CD4-positive, alpha-beta T cell treated with Interleukin-17A for 1 hour (primary cell): ENCODE measurements at places on chromosomes 3 and 15.

- DNase-seq = no peak
Measured at GRCh38 chr3:162492446-162493081, 996.0 kb downstream of the OTOL1 start.

- no peak for DNase-seq
Measured at GRCh38 chr15:85757939-85758654, 36.6 kb downstream of the KLHL25 start.

DNA sequence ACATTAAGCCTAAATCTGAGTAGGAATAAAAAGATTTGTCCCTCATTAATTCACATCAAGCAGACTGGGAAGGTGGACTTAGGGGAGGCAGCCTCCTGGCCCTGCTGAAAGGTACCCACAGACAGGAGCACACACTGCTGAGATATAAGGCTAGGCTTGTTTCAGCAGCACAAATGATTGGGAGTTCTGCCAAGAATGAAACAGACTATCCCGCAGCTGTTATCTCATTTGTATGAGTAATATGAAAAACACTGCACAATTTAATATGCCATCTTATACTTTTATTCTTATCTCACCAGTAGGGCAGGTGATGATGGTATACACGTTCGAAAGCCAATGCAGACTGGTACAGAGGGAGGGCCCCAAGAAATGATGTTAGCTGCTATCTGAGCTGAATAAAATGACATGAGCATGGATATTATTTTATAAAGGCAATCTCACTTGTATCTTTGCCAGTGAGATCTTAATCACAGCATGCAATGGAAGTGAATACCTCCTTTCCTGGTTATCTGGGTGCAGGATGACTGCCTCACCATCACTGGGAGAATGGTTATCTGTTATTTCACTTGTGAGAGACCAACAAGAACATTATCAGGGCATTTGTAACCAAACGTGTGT is 258.7 kb upstream of the PPP2R3A start:
- DNase-seq = no peak

DNA sequence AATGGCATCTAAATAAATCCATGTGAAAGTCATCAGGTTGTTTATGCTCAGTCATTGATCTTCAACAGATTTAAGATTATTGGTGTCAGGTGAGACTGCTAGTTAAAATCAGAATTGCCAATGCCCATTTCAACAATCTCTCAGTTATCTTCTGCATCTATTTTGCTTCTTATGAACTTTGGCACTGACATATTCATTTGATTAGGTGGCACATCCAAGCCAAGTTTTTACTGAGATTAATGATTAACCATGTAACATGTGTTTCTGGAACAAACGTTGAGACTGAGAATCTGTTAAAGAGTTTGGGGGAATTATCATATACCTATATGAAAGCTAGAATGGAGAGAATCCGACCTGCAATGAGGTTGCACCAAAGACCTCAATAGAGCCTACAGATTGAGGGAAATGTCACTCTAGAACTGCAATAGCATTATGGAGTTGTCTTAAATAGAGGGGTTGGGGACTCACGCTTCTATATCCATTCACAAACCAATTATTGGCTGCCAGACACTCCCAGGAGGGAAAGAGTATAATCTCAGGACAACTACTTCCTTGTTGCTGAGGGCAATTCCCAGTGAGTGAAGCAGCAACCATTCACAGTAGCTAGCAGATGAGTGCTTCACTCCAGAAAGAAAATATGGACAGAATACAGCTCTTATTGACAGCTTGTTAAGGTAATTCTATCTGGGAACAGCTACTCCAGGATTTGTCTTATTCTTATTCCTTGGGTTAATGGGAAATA is 891.3 kb downstream of the SQOR start:
- DNase-seq = no peak

GRCh38 chr3:16609927-16610580 is 4.8 kb upstream of the DAZL start:
- DNase-seq = no peak

GRCh38 chr15:68205954-68206539 is 915 bp upstream of the CALML4 start:
- peak; percentile 11 for DNase-seq

- DNase-seq = no peak
Measured at GRCh38 chr3:99783011-99783573, 34.6 kb upstream of the CMSS1 start.

DNA sequence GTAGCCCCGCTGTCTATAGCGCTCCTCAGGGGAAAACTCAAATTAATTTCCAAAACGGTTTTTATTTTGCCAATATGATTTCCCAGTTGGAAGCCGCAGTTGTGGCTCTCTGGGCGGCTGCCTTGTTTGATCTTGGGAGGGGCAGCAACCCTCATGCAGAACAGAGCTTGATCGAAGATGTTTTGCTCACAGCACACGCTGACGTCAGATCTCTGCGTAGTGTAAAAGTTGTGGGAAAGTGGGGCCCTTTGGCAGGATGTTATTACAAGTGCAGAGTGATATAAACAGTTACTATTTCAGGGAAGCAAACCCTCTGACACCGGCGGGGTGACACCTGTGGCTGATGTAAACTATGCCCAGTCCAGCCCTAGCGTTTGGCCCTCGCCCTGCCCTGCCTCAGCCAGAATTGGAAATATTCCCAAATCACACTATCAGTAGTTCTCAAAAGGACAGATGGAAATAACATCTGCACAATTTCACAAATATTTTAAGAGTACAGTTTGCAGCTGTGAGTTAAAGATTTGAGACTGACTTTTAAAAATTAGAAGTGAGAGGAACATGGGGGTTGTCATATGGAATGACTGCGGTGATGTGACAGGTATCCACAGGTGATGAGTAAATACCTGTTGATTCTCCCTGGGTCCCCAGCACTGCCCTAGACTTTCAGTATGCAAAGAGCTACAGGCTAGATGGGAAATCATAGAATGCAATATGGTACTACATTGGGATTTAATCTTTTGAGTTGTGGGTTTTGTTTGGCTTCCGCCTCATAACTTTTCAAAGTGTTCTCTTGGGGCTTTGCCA is 1.7 kb downstream of the SYNM start:
- DNase-seq = peak; percentile 53

DNA sequence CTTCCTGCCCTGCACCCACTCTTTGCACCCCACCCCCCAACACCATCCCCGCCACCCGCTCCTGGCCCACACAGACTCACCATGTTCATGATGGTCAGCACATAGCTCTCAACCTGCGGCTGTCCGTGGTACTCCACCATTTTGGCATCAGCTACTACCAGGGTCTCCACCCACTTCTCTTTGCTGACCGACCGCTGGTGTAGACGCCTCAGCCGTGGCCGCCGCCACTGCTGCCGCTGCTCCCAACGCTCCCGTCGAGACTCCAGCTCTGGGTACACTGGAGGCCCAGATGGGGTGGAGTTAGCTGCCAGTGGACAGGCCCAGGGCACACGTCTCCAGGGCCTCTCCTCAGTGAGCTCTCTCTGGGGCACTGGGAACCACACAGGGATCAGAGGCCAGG is 14.8 kb downstream of the ADAMTS7 start:
- DNase-seq = no peak

DNA sequence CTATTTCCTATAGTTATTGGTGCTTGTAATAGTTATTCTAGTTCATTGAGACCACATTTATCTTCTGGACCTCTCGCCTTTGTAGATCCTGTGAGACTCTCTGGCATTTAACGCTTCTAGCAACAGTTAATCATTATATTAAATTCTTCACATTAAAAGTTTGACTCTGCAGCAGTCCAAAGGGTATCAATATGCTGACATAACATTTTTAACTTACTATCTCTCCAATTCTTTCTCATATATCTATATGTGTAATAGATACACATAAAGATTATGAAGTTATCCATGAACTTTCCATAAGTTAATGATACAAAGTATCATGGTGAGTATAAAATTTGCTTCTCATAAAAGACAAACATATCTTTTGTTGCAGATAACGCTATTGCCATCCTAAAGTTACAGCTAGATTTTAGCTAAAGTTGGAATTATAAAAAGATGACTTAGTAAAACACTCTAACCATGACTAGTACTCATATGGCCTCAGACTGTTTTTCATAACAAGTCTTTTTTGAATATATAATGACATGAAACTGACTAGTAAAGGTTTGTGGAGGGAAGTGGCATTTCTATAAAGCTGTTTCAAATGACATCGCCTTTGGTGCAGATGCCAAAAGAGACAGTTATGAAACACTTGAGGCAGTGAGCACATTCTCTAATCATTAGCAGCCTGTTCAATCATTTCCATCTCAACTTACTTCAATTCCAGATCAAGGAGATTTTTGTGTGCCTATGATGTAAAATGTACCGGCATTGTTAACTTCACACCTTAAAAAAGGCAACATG is 379.3 kb upstream of the CBLB start:
- no peak for DNase-seq

DNA sequence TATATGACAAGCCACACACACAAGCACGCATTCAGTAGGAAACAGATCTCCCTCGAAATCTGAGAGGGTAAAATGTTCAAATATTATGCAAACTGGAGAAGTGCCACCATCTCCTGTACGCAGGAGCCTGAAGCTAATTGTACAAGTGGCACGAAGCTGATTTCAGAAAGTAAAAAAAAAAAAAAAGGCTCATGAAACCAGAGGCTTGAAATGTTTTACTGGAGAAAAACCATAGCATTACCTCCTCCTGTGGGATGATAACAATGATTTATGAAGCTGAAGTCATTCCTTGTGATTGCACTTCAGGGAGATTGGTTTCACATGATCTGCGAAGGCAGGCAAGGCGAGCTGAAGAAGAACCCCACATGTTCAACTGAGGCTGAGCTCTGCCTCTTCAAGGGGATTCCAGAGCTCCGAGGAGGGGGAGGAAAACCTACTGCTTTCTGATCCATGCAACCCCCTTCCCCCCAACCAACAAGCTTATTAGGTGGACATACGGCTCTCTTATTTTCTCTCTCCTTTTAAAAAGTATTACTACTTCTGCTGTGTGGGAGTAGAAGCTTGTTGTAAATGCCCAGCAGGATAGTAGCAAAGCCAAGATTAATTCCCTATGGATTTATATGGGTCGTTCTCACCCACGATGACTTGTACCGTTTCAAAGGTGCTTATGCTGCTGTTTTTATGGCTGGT is 101.1 kb downstream of the GREM1 start:
- no peak for DNase-seq

GRCh38 chr15:42163947-42164550 is 7.6 kb upstream of the PLA2G4F start:
- no peak for DNase-seq

DNA sequence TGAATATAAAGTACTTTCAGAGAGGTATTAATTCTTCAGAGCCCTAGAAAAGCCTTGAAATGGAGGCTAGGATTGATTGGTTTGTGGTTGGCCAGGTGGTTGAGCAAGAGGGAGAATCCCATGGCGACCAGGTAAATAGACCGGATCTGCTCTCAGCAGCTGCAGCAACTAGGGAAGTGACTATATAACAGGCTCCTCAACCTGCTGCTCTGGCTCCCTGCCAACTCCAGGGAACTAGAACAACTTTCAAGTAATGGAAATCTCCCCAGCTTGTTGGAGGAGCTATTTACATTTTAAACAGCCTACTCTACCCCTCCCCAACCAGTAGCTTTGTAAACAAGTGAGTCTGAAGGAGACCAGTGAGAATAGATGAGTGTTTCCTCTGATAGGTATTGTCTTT is 121.8 kb upstream of the CADM2 start:
- no peak for DNase-seq

GRCh38 chr15:40323953-40324937 is 753 bp downstream of the INAFM2 start:
- peak; percentile 28 for DNase-seq

DNA sequence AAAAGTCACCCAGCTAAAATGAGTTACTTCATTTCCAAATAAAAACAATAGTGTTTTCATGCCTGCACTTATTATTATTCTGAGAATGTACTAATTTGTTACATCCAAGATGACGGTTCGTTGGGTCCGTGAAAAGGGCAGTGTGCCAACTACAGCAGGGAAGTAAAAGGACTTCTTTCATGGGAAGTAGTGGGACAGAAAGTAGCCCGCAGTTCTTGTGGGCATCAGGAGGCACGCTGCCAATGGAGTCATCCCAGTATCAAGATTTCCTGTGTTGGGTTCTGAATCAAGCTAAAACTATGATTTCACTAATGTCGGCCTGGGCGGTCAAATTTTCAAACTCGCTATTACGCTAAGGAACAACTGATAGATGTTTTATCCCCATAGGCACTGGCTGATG is 254.5 kb upstream of the SOX2 start:
- DNase-seq = no peak

GRCh38 chr3:146131616-146132410 is 29.2 kb downstream of the PLOD2 start:
- no peak for DNase-seq

- peak; percentile 80 for DNase-seq
Measured at GRCh38 chr3:16884748-16885592, at the start of gene PLCL2. Gene PLCL2, plus strand, starts transcription at chr3:16884955. Its CDS starts 85 bp downstream, at chr3:16885040.
